ENCODE measurements at places on chromosomes 6 and 20. TPM values are rescaled to one million over a fixed set of nuclear protein-coding genes. Genes with fewer than 3 reads are reported as not detected.
A peak's percentile ranks its signal among the peaks of the same experiment; 100 is the strongest.

DNA sequence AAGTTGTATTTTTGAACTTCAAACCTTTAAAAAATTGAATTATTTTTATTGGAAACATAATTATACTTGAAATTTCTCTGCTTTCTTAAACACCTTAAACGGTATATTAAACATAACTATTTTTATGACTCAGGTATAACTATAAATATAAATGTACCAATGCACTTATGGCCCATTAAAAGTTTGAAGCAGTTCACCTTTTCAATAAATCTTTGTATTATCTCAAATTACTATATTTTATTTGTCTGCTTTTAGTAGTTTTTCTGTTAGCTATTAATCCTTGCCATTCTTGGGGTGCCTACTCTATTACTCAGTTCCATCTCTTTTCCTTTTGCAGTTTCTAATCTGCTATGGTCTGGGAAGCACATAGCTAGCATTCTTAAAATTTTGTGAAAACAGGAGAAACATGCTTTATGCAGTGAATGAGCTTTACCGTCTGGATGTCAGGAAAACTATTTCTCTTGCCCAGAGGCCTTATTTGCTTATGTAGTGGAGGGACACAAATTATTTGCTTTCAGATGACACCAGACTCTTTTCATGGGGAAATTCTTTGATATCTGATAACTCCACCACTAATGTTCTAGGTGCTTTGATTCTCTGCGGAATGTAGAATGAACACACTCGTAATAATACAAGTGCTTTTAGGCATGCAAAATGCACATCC is 378.9 kb upstream of the CITED2 start:
- H3K4me3 ChIP-seq = no peak overlapping the region
- no peaks in the 10 kb centered on the region for H3K36me3 ChIP-seq
- peaks cover 19% of the 10 kb centered on the region for H3K4me1 ChIP-seq
- H3K27me3 ChIP-seq = no peaks in the 10 kb centered on the region

GRCh38 chr6:99458319-99458718 is 33.2 kb upstream of the PNISR start:
- H3K4me3 ChIP-seq = no peak overlapping the region
- peaks cover 16% of the 10 kb centered on the region for H3K36me3 ChIP-seq
- H3K4me1 ChIP-seq = no peaks in the 10 kb centered on the region
- DNase-seq = no peak
- H3K27me3 ChIP-seq = no peaks in the 10 kb centered on the region

PLCB1 gene
- total RNA-seq = 10.5 TPM

- DNase-seq = no peak
- no peak overlapping the region for H3K4me3 ChIP-seq
- H3K27me3 ChIP-seq = no peaks in the 10 kb centered on the region
- H3K36me3 ChIP-seq = no peaks in the 10 kb centered on the region
- no peak overlapping the region for H3K27ac ChIP-seq
- H3K4me1 ChIP-seq = no peaks in the 10 kb centered on the region
Observed at GRCh38 chr6:169473663-169474062, 220.0 kb upstream of the THBS2 start.

C20orf144 gene
- not detected for total RNA-seq

- DNase-seq = peak; percentile 15
- H3K4me1 ChIP-seq = no peaks in the 10 kb centered on the region
- peaks cover 6% of the 10 kb centered on the region for H3K27me3 ChIP-seq
- no peak overlapping the region for H3K4me3 ChIP-seq
Observed at GRCh38 chr20:63062188-63063140, 55.7 kb upstream of the BHLHE23 start.

DNA sequence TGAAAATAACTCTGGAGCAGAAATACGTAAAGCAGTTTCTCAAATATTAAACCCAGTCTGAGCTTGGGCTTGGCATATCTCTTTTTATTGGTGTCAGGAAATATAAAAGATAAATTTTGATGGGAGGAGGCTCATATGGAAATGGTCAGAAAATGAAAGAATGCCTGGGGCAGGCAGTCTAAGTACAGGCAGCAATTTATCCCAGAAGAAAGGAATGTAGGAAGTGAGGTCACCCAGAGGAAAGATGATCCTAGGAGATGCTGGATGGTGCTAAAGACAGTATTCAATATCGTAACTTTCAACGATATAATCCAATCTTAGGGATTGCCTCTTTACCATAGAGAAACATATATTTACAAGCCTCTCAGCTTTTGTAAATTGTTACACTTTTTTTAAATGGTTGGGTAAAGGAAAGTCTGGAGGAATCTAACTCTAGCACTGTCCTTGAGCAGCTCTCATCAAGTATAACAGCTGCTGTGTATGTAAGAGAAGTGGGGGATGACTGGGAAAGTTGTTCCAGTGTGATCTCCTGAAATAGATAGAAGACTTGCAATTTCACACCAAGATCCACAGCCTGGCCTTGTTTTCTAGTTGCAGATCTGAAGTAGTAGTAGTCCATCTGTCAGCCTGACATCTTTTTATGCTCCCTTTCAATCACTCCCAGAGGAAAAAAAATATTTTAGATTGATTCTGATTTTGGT is 256.9 kb upstream of the SASH1 start:
- H3K4me1 ChIP-seq = no peaks in the 10 kb centered on the region
- no peak for DNase-seq
- H3K27ac ChIP-seq = no peak overlapping the region
- H3K36me3 ChIP-seq = no peaks in the 10 kb centered on the region

DNA sequence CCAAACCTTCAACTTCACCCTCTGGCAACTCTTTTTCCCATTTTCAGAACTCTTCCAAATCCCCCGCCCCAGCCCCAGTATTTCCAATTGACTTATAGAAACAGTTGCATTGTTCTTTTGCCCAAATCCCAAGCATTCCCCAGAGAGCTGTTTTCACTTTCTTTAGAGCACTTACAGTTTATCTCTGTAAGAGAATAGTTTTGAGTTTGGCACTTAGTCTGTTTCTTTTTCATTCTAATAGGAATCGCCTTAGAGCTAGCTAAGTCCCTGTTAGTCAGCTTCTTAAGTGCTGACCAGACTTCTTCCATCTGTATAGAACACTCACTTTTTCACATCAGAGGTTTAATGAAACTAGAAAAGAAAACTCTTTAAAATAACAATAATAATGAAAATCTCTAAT is 374.2 kb upstream of the FLRT3 start:
- H3K36me3 ChIP-seq = no peaks in the 10 kb centered on the region
- H3K4me3 ChIP-seq = no peak overlapping the region
- no peaks in the 10 kb centered on the region for H3K4me1 ChIP-seq
- DNase-seq = no peak

COL9A1 gene
- not detected for total RNA-seq

DNA sequence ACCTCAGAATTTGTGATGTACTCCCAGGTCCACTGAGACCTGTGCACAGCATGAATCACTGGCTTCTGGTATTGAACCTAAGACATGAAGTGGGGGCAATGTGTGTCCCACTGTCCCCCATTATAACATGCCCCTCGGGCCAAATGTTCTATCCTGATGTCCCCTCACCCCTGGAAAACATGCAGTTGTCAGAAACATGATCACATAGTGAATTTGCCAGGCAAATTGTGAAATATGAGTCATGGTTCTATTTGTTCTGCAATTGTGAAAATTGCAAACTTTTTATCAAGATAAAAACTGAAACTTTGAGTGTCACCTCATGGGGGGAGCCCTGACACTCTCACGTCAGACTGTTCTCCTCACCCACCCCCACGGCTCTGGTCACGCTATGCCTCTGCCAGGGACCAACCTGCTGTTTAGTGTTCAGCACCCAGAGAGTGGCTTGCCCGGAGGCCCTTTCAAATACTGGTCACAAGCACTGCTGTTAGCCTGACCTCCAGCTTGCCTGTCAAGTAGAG is 305.3 kb downstream of the CLIC5 start:
- H3K4me1 ChIP-seq = no peaks in the 10 kb centered on the region
- DNase-seq = no peak
- H3K27ac ChIP-seq = no peak overlapping the region
- H3K36me3 ChIP-seq = no peaks in the 10 kb centered on the region
- H3K27me3 ChIP-seq = no peaks in the 10 kb centered on the region

All from heart left ventricle (tissue), 16 donors.